ENCODE measurements at places on chromosomes 6 and 20.

- no peak for DNase-seq
- no peaks in the 10 kb centered on the region for H3K27me3 ChIP-seq
- H3K4me1 ChIP-seq: no peaks in the 10 kb centered on the region
- H3K36me3 ChIP-seq: no peaks in the 10 kb centered on the region
- H3K27ac ChIP-seq: peak overlapping the region; percentile 58
Observed at GRCh38 chr6:111805511-111806164, 67.6 kb downstream of the FYN start.

- H3K27ac ChIP-seq: no peak overlapping the region
- no peaks in the 10 kb centered on the region for H3K4me1 ChIP-seq
- H3K27me3 ChIP-seq: no peaks in the 10 kb centered on the region
- no peak for DNase-seq
- H3K4me3 ChIP-seq: no peak overlapping the region
Observed at GRCh38 chr6:144564202-144564601, 279.1 kb downstream of the UTRN start.

DNA sequence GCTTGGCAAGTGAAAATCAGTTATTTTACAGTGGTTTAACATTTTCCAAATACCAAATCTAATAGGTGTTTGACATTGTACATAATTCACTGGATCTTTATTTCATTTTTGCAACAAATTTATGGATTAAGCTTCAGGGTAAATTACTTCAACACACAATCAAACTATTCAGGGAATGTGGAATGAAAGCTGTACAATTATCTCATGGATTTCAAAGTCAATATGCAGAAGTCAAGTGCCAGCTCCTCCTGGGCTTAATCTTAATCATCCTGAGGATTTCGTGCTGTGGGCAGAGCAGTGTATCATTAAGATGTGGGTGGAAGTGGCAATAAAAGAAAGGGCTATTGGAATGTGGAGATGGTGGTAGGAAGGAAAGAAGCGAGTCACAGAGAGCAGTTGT is 548.8 kb downstream of the COL12A1 start:
- H3K4me3 ChIP-seq: no peak overlapping the region
- H3K36me3 ChIP-seq: no peaks in the 10 kb centered on the region
- no peaks in the 10 kb centered on the region for H3K27me3 ChIP-seq
- H3K4me1 ChIP-seq: no peaks in the 10 kb centered on the region

DNA sequence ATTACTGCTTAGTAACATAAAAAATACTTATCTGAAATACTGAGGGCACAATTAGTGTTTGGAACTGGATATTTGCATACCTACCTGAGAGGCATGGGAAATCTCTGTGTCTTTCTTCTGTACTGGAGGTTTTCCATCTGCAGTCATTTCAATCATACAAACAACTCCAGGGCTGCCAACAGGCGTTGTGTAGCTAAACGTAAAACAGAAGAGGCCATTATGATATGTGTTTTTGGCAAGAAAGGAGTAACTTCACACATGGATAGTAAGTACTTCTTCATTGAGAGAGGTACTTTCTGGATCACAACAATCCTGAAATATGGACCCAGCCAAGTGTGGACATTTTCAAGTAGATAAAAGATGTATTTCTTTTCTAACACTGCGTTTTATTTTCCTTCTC is 363.4 kb downstream of the PHF3 start:
- no peak overlapping the region for H3K27ac ChIP-seq
- H3K4me1 ChIP-seq: no peaks in the 10 kb centered on the region
- H3K36me3 ChIP-seq: no peaks in the 10 kb centered on the region
- no peak overlapping the region for H3K4me3 ChIP-seq
- DNase-seq: no peak

GRCh38 chr6:56278171-56278591 is 30.8 kb upstream of the COL21A1 start:
- H3K27ac ChIP-seq: no peak overlapping the region
- no peaks in the 10 kb centered on the region for H3K27me3 ChIP-seq
- H3K4me1 ChIP-seq: no peaks in the 10 kb centered on the region
- DNase-seq: no peak

GRCh38 chr20:52291109-52291508 is 99.5 kb upstream of the ZFP64 start:
- H3K4me3 ChIP-seq: no peak overlapping the region
- no peaks in the 10 kb centered on the region for H3K27me3 ChIP-seq
- no peak for DNase-seq
- H3K36me3 ChIP-seq: no peaks in the 10 kb centered on the region
- H3K27ac ChIP-seq: no peak overlapping the region
- H3K4me1 ChIP-seq: no peaks in the 10 kb centered on the region

- no peaks in the 10 kb centered on the region for H3K27me3 ChIP-seq
- no peak overlapping the region for H3K4me3 ChIP-seq
- H3K4me1 ChIP-seq: no peaks in the 10 kb centered on the region
- H3K27ac ChIP-seq: no peak overlapping the region
Observed at GRCh38 chr6:103000688-103001087, 1607.2 kb downstream of the GRIK2 start.

- no peak for DNase-seq
- no peaks in the 10 kb centered on the region for H3K36me3 ChIP-seq
- no peak overlapping the region for H3K27ac ChIP-seq
- no peak overlapping the region for H3K4me3 ChIP-seq
Observed at GRCh38 chr6:68776354-68776753, 141.3 kb downstream of the ADGRB3 start.

GRCh38 chr6:93318121-93318520 is 101.2 kb downstream of the EPHA7 start:
- no peaks in the 10 kb centered on the region for H3K4me1 ChIP-seq
- no peak overlapping the region for H3K27ac ChIP-seq
- H3K4me3 ChIP-seq: no peak overlapping the region
- DNase-seq: no peak

DNA sequence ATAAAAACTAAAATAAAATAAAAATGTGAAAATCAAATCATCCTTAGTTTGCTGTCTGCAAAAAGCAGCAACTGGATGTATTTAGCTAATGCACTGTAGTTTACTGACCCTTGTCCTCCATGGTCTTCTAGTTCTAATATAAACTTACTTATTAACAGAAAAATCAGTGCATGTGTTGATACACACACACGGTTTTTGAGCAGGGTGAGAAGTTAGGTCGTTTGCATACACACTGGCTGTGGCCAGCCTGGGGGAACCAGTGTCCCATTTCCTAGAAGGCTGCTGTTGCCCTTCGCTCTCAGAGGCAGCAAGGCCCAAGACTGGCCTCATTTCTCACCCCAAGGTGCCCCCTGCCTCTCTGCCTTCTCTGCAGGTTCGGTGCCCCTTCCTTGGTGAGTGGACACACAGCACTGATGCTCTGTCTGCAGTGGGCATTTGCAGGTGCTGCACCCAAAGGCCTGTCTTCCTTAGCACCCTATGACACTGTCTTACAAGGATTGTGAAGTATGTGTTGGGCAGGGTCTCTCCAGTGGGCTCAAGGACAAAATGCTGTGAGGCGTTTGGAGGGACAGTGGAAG is 168.5 kb downstream of the SCP2D1 start:
- no peaks in the 10 kb centered on the region for H3K27me3 ChIP-seq
- no peak for DNase-seq
- H3K36me3 ChIP-seq: no peaks in the 10 kb centered on the region
- H3K4me3 ChIP-seq: no peak overlapping the region
- no peak overlapping the region for H3K27ac ChIP-seq

DNA sequence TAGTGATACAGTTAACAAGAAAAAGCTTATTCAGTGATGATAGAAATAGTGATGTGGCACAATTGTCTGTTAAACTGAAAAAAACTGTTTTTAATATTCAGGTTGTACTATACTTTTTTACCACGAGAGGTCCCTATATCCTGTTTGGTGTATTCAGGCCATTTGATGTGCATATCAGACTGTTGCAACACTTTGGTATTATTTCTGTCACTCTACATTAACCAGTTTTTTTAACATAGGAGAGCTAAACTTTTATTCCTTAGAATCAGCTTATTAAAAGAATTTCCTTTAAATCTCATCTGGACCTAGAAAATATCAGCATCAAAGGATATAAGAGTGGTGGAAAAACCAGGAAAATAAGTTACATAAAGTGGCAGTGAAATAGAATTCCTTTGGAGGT is 36.8 kb downstream of the TSPYL4 start:
- no peak for DNase-seq
- H3K4me3 ChIP-seq: no peak overlapping the region
- H3K27me3 ChIP-seq: no peaks in the 10 kb centered on the region
- H3K4me1 ChIP-seq: no peaks in the 10 kb centered on the region
- H3K27ac ChIP-seq: no peak overlapping the region
- H3K36me3 ChIP-seq: no peaks in the 10 kb centered on the region

- no peak overlapping the region for H3K27ac ChIP-seq
- no peaks in the 10 kb centered on the region for H3K4me1 ChIP-seq
- H3K36me3 ChIP-seq: no peaks in the 10 kb centered on the region
- H3K27me3 ChIP-seq: no peaks in the 10 kb centered on the region
- H3K4me3 ChIP-seq: no peak overlapping the region
Observed at GRCh38 chr6:148235446-148235845, 107.2 kb upstream of the SASH1 start.

- no peaks in the 10 kb centered on the region for H3K4me1 ChIP-seq
- H3K36me3 ChIP-seq: no peaks in the 10 kb centered on the region
- DNase-seq: no peak
- H3K27me3 ChIP-seq: no peaks in the 10 kb centered on the region
- no peak overlapping the region for H3K27ac ChIP-seq
Observed at GRCh38 chr6:130426066-130426721, 60.4 kb downstream of the TMEM200A start.

GRCh38 chr6:116773886-116774285 is 8.4 kb upstream of the FAM162B start:
- no peak overlapping the region for H3K27ac ChIP-seq
- no peak for DNase-seq
- no peaks in the 10 kb centered on the region for H3K36me3 ChIP-seq
- no peak overlapping the region for H3K4me3 ChIP-seq
- H3K4me1 ChIP-seq: no peaks in the 10 kb centered on the region

GRCh38 chr6:97443408-97444080 is 160.5 kb upstream of the MMS22L start:
- no peaks in the 10 kb centered on the region for H3K36me3 ChIP-seq
- no peak overlapping the region for H3K27ac ChIP-seq
- no peak for DNase-seq
- no peaks in the 10 kb centered on the region for H3K4me1 ChIP-seq
- no peaks in the 10 kb centered on the region for H3K27me3 ChIP-seq

DNA sequence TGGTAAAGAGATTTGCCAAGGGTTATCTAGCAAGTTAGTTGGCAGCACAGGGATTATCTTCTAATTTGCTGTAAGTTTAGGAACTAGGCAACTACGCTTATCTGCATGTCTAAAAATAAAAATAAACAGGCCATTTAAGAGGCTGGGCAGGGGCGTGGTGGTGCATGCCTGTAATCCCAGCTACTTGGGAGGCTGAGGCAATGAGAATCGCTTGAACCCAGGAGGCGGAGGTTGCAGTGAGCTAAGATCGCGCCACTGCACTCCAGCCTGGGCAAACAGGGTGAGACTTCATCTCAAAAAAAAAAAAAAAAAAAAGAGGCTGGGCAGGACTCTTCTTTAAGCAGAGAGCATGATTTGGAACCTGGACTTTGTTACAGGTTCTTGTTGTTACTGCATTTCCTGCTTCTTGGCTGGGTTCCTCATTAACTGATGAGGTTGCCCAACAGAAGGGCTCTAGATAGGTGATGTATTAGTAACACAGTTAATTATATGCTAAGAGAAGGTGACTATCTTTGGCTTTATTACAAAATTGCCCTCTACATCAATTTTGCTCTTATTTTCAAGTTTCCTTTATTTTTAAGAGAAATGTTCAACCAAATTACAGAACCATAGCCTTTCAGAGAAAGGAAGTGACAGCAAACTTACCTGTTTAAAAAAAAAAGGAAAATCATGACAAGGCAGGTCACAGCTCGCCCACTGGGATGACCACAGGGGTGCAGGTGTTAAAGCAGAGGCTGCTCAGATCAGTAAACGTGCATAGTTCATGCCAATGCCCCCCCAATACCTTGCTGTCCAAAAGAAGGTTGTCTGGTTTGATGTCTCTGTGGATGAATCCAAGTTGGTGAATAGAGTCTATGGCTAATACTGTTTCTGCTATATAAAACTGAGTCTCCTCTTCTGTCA is 32.5 kb downstream of the STK38 start:
- H3K4me3 ChIP-seq: no peak overlapping the region
- H3K4me1 ChIP-seq: peaks cover 6% of the 10 kb centered on the region
- DNase-seq: no peak
- H3K36me3 ChIP-seq: peaks cover 5% of the 10 kb centered on the region
- H3K27ac ChIP-seq: no peak overlapping the region
- H3K27me3 ChIP-seq: no peaks in the 10 kb centered on the region

GRCh38 chr6:157527471-157527907 is 146.5 kb downstream of the ZDHHC14 start:
- no peak overlapping the region for H3K4me3 ChIP-seq
- peak overlapping the region; percentile 44 for H3K27ac ChIP-seq
- no peaks in the 10 kb centered on the region for H3K4me1 ChIP-seq
- no peaks in the 10 kb centered on the region for H3K27me3 ChIP-seq

DNA sequence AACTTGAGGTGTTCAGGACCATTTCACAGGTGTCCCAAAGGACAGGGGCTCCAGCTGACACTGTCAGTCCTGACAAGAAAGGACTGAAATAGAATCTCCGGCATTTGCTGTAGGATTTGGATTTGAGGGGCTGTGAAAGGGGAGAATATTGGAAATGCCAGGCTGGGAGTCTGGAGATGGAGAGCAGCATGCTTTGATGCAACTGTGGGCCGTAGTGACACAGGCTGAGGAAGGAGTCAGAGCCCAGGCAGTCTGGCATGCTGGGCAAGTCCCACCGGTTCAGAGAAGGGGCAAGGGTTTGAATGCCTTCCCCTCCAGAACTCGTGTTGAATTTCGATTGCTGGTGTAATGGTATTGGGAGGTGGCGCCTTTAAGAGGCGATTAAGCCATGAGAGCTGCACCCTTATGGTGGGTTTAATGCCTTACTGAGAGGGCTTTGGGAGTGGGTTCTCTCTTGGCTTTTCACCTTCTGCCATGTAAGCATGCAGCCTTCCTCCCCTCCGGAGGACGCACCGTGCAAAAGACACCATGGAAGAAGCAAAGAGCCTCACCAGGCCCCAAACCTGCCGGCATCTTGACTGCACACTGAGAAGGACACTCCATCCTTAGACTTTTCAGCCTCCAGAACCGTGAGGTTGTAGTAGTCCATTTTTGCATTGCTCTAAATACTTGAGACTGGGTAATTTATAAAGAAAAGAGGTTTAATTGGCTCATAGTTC is 9.4 kb upstream of the PYGB start:
- no peaks in the 10 kb centered on the region for H3K36me3 ChIP-seq
- H3K4me3 ChIP-seq: no peak overlapping the region
- H3K27ac ChIP-seq: peak overlapping the region; percentile 89
- no peak for DNase-seq
- H3K4me1 ChIP-seq: peaks cover 8% of the 10 kb centered on the region
- H3K27me3 ChIP-seq: no peaks in the 10 kb centered on the region

All from breast epithelium (tissue), 4 donors.